ENCODE measurements at places on chromosomes 11 and 22. TPM values are rescaled to one million over a fixed set of nuclear protein-coding genes. Genes with fewer than 3 reads are reported as not detected.

GRCh38 chr22:48826546-48826945 is 1001.1 kb downstream of the BRD1 start:
- no peak overlapping the region for H3K27ac ChIP-seq
- DNase-seq, result no peak
- peaks cover 89% of the 10 kb centered on the region for H3K27me3 ChIP-seq

DNA sequence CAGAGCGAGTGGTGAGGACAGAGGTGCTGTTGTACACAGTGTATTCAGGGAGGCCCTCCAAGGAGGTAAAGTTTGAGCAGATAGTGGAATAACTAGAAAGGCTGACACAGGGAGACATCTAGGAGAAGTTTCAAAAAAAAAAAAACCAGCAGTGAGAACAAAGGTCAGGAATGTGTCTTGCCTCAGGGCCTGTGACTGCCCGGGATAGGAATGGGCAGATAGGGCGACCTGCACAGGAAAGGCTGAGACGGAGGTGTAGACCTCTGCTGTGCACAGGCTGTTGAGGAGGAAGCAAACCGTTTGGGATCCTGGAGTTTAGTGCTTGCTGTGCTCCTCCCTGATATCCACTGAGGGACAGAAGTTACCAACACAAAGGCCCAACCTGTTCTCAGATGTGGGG is 406.5 kb upstream of the B3GAT1 start:
- H3K4me1 ChIP-seq, result peaks cover 11% of the 10 kb centered on the region
- H3K27ac ChIP-seq, result no peak overlapping the region
- H3K36me3 ChIP-seq, result no peaks in the 10 kb centered on the region
- peaks cover 3% of the 10 kb centered on the region for H3K27me3 ChIP-seq
- no peak overlapping the region for H3K4me3 ChIP-seq

GRCh38 chr11:70297341-70297740 is 26.9 kb downstream of the PPFIA1 start:
- H3K36me3 ChIP-seq, result peaks cover 34% of the 10 kb centered on the region
- H3K4me3 ChIP-seq, result no peak overlapping the region
- no peaks in the 10 kb centered on the region for H3K27me3 ChIP-seq
- H3K4me1 ChIP-seq, result peaks cover 13% of the 10 kb centered on the region

NCAM1 gene
- total RNA-seq, result 0.33 TPM

All from PC-9 (cell line).